Urinary bladder (tissue), 4 donors: ENCODE measurements at places on chromosomes 16 and 17.

GRCh38 chr17:7885367-7886226 lies 3.0 kb upstream of the CHD3 start:
- no peak for DNase-seq

DNA sequence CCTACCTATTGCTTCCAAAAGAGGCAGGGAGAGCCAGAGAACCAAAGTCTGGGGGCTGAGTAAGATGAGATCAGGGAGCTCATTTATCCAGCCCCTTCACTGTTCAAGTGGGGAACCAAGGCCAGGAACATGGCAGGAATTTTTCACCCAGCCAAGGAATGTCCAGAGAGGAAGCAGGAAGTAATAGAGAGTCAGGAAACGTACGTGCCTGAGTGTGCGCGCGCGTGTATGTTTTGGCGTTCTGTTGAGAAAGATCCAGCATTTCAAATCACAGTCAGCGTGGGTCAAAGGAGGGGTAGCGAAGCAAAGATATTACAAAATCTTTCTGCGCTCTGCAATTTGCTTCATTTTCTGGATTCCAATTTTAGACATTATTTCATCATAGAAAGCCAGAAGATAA lies 41.9 kb upstream of the WSCD1 start:
- DNase-seq = no peak

DNA sequence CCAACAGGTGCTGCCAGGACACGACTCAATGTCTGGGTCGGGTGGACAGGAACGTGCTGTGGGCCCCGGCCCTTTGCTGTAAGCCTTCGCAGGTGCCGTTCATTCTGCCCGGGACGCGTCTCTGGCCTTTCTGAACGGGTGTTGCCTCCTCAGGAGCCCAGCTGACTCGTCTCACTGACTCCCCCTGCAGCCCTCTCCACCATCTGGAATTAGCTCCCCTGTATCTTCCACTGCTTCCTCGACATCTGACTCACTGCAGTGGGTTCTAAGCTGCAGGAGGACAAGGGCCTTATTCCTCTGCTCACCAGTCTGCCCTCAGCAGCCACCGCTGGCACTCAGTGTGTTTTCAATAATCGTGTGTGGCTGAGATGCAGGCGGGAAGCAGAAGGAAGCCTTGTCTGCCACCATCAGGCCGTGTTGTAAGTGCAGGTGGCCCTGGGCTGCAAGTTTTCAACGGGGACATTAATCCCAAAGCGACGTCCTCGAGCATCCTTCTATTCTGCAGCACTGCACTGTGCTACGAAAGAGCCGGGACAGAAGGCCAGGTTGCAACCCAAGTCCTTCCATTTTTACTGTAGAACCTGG lies 256.2 kb downstream of the FOXL1 start:
- no peak for DNase-seq

DNA sequence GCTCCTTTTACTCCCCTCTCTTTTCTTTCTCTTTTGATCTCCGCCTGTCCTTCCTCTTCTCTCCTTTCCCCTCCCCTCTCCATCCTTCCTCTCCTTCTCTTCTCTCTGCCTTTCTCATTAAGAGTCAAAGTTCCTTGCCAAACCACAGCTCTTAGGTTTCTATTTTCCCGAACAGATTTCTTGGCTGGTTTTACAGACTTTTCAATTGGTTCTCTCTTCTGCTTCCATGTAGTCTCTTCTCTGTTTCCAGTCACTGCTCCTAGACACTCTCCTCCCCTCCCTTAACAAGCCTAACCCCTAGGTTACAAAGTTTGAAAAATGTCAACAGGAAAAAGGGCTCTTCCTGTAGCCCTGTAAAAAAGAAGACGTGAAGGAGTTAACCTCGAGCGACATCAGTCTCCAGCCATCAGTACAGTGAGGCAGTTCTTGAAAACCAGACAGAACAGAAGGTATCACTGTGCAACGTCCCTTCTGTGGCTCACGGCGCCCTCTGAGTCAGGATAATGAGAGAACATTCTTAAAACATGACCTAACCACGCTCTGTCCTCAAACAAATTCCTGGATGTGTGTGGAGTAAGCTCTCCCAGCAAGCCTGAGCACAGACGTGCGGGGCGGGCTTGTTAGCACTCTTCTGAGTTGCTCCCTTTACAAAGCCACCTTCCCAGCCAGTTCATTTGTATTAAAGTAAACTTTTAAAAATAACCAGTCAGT lies 11.6 kb upstream of the MARCHF10 start:
- peak; percentile 84 for DNase-seq

GRCh38 chr17:27615121-27615520 lies 15.9 kb upstream of the LGALS9 start:
- DNase-seq = no peak

- DNase-seq = no peak
Measured at GRCh38 chr17:64095144-64095882, 34.6 kb downstream of the ERN1 start.

- DNase-seq = no peak
Measured at GRCh38 chr16:19269098-19269497, 16.4 kb upstream of the CLEC19A start.

GRCh38 chr16:2804728-2805127 lies 6.5 kb downstream of the PRSS41 start:
- DNase-seq = no peak

DNA sequence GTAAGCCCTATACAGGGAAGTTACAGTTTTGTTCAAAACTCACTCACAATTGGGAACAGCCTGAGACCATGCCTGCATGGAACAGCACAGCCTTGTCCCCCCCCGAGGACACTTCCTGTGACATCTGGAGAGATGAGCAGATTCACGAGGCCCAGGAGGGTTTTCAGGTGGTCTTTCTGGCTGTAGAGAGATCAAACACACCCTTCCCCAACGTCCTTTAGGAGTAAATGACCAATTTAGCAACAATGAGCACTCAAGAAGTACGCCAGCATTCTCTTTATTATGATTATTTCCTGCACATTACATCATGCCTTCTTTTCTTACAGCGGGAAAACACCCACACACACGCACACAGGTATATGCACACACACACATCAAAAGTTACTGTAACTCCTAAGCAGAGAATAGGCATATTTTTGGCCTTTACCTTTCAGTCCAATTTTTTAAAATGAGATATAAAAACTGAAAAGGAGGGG lies 39.0 kb downstream of the ADCY9 start:
- DNase-seq = no peak

DNA sequence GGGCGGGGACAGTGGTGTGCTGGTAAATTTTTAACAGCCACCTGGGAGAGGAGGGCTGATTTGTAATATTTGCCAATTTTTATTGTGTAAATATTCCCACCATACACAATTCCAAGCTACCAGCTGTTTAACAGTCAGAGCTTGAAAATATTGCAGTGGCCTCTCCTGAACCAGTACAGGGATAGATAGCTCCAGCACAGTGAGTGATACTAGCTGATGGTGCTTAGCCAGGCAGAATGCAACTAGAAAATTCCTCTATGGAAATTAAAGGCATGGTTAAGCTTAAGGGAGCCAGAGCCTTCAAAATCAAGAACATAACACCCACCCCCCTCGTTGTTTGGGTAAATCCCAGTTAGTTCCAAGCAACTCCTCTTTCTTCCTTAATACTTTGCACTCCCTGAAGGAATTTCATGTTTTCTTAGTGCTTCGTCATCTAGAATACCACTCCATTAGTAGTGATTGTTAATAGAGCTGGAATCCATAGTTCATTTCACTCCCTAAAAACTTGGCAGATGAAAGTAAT lies 96.6 kb downstream of the CYB561 start:
- no peak for DNase-seq

DNA sequence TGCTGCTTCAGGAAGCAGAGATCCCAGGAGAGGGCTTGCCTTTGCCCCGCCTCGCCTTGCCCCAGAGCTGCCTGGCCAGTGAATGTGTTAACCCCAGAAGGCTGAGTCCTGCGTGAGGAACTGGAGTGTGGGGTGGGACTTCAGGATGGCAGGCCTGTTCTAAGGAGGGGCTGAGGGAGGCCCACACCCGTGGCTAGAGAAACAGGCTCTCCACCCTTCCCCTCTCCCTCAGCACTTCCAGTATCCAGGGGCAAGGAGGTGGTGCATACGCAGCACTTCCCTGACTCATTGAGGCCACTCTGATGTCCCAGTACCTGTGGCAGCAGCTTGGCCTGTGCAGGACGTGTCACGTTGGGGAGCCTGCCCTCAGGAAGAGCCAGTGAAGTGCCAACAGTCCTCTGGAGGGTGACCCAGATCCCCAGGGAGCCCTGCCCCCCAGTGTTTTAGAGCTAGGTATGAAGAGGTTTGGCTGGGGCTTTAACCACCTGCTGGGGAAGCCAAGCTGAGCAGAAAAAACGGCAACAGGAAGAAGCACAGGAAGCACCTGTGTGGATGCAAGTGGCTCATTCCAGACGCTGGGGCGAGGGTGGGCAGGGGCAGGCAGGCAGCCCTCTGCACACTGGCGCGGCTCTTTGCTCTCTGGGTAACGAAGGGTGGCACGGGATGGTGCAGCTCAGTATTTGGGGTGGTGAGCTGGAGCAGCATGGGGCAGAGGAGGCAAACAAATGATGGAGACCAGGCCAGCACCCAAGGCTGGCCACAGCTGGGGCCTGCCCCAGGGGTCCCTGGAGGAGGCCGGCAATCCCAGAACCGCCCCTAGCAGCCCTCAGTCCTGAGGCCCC lies 14.7 kb upstream of the CTCF start:
- no peak for DNase-seq

GRCh38 chr17:48541577-48542113 lies 3.3 kb downstream of the HOXB2 start:
- no peak for DNase-seq

DNA sequence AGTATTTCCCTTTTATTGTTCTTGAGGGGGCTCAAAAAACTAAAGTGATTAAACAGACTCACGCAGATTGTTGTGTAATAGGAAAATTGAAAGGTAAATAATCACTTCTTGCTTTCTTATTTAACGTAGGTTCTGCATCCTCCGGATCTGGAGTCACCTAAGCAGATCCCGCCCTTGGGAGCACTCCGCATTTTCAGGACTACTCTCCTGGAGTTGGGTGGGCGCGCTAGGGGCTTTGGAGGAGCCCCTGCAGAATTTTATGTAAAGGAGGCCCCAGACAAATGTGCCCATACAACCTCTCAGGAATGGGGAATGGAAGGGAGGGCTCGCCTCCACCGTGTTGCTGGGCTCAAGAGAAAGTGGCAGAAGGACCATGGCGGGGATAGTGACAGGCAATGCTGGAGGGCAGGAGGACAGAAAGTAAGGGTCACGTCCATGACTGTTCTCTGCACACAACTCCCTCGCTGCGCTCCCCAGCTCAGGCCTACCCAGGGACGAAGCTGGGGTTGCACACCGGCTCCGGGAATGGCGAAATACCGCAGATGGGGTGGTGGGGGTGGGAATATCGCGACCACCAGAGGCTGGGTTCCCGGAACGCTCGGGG lies 8.3 kb downstream of the MT2A start:
- DNase-seq = no peak

GRCh38 chr17:77210946-77211541 lies 70.3 kb downstream of the SEC14L1 start:
- DNase-seq = no peak

- DNase-seq = no peak
Measured at GRCh38 chr16:20409398-20410120, at the start of gene ACSM5. Gene ACSM5, plus strand, starts transcription at chr16:20409534. Its CDS starts 1,951 bp downstream, at chr16:20411485.

DNA sequence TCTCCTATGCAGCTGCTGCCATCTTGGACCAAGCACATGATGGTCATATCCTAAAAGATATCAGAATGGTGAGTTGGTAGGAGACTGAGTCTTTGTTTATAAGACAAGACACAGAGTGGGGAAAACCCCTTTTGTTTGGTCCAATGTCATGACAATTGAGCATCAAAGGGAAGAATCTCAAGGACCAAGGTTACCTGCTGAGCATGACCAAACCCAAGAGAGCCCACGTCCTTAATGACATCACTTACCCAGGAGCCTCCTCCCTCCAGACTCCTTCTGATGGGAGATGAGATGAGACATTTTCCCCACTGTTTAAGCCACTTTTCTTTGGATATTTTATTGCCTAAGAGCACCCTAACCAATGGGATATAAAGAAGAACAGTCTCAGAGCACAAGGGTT lies 478.1 kb downstream of the NPIPA7 start:
- DNase-seq = no peak

DNA sequence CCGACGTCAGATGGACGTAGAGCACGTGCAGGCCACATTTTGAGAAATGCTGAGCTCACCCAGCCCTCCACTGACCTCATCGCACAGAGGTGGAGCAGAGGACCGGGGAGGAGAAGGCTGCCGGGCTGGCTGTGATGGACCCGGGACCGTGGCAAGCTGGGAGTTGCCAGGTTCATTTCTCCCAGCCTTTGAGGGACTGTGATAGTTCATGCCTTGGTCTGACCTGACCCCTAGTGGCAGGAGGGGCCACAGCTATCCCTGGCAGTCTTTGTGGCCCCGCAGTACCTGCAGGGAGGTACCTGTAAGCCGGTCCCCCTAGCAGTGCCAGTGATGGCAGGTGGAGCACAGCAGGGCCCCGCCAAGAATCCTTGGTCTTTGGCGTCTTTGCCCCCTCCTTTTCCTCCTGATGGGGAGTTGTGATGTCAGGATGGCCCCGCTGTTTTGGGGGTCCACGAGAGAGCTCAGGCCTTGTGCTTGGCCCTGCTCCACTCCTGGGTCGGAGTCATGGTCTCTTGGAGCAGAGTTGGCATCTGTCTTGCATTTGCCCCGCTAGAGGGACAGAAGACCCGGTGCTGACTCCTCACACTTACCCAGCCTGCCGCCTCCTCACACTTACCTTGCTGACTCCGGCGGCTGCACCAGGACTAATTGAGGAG lies 50.4 kb downstream of the OR1D5 start:
- DNase-seq = no peak

DNA sequence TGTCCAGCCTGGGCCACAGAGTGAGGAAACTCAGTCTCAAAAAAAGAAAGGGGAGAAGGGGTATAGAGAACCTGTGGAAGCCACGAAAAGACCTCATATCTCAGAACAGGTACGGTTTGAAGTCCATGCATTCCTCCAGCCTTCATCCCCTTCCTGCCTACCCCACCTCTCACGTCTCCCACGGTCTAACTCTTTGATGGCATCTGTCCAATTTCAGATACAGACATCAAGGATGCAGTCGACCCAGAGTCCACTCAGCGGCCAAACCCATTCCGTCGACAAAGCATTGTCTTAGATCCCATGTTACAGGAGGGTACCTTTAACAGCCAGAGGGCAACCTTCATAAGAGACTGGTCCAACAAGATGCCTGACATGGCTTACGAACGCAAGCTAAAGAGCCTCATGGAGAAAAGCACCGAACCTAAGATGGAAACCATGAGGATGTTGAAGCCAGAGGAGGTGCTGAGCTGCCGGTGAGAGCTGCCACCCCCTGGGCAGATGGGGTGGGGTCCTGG lies 22.7 kb downstream of the C16orf78 start:
- no peak for DNase-seq

DNA sequence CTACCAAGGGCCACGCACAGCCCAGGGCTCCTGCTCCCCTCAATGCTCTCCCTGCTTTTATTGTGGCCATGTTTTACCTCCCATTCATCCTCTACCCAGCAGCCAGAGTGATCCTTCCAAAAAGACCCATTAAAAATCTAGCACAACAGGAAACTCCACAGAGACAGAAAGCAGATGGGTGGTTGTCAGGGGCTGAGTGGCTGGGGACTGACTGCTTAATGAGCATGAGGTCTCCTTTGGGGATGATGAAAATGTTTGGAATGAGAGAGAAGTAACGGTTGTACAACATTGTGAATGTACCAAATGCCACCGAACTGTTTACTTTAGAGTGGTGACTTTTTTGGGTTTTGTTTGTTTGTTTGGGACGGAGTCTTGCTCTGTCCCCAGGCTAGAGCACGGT lies 107.4 kb downstream of the GAS7 start:
- DNase-seq = no peak

GRCh38 chr17:303168-303567 lies 49.4 kb downstream of the RPH3AL start:
- DNase-seq = no peak
